Activated gamma-delta T cell treated with anti-CD3 and anti-CD28 coated beads, Interleukin-2, amount 50 U/mL, for 16 hours (primary cell): ENCODE measurements at places on chromosomes 5 and 9.

DNA sequence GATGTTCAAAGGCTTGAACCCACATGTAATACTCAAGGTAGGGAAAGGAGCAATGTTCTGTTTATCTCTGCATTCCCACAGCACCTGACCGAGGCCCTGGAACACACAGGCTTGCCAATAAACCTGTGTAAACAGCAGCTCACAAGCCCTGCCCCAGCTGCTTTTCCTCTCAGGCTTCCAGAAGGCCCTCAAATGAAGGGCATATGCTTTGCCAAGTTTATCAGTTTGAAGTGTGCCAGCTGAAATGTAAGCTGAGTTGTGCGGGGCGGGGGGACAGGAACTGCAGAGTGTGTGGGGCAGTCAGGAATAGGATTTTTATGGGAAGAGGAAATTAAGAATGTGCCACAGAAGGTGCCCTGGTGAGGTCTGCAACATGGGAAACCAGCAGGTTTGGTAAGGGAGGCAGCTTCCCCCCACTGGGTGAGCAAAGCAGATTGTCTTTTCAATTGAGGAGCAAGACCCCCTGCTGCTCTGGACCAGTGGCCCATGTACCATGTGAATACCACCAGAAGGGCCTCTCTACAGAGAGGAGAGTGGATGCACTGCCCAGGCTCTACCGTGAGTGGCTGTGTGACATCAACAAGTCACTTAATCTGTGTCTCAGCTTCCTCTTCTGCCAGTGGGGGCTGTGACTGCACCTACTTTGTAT, 194.8 kb downstream of the SPOCK1 start:
- DNase-seq, result no peak

DNA sequence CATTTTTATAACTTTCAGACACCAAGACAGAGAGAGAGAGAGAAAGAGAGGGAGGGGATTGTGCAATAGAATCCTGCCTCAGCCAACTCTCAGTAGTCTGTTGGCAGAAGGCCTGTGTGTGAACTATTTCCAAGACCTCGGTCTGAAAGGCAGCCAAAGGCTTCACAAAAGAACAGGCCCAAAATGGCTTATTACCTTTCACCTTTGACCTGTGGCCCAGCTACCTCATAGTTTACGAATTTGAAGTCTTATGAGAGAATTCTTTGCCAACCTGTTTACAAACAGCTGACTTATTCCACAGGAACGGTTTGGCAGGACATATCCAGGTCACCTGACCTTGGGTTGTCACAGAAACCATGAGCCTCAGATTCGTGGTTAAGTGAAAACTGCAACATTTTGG, 48.6 kb downstream of the NR2F1-AS1 start:
- DNase-seq, result no peak

GRCh38 chr5:172407241-172407691, 47.1 kb downstream of the SH3PXD2B start:
- no peak for DNase-seq

DNA sequence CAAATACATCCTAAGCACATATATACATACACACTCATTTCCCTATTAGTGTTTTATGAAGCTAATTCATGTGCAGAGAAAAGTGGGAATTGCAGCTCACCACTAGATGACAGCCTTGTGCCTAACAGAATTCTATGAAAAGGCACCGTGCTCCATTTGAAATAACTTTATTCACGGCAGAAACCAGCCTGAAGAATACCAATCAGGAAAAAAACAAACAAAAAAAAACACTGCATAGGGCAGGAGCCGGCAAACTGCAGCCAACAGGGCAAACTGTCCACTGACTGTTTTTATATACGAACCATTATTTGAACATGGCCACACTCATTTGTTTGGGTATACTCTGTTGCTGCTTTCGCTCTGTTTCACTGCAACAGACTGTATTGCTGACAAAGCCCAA, 33.6 kb downstream of the ERMP1 start:
- no peak for DNase-seq

DNA sequence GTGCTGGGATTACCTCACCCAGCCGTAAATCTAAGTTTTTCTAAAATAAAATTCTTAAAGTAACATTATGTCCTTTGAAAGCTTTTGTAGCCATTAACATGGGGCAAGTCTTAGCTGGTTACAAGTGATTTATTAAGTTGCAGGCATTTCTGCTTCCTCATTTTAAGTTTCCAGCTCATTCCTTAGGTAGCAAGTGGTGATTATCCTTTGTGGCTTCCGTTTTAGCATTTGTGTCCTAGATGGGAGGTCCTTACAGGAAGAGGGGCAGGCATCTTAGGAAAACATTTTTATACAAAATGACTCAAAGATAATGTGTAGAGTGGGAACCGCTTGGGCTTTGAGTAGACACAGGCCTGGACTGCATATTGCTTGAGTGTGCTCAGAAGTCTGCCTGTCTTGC, 35.0 kb upstream of the ROPN1L start:
- DNase-seq, result no peak

DNA sequence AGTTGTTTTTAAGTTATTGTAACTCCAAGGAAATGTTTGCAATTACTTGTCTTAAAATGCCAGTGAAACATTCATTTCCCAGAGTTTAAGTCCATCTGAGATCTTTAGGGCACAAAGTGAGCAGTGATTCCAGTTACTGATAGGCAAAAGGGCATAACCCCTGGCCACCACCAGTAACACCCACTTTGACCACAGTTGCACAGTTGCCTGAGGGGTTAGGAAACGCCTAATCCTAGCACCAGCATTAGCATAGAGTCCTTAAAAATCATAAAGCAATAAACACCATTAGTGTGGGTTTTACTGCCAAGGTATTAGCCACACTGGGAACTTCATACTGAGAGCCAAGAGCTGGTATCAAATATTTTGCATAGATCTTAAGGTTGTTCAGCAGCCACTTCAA, 143.9 kb downstream of the SNCAIP start:
- DNase-seq, result no peak

DNA sequence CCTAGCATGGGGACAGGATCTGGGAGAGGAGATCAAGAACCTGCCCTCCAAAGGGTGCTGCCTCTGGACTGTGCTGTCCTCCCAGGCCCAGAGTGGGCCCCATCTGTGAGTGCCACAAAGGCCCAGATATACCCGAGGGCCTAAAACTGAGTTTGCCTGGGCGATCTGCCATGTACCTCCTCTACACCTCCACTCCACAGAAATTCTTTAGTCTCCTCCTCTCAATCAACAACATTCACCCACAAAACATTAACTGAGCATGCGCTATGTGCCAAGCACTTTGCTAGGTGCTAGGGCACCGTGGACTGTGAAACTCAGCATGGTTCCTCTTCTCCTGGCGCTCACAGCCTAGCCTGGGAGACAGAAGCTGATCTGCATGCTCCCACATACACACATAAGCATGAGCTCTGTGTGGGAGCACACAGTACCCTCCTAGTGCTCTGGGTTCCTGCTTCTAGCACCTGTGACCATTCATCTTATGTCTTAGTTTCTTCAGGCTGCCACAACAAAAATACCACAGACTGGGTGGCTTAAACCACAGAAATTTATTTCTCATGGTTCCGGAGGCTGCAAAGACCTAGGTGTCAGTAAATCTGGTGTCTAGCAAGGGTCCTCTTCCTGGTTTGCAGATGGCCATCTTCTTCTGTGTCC, 82.0 kb upstream of the FSTL4 start:
- DNase-seq, result no peak

- no peak for DNase-seq
Observed at GRCh38 chr5:15539951-15540350, 40.0 kb downstream of the FBXL7 start.

DNA sequence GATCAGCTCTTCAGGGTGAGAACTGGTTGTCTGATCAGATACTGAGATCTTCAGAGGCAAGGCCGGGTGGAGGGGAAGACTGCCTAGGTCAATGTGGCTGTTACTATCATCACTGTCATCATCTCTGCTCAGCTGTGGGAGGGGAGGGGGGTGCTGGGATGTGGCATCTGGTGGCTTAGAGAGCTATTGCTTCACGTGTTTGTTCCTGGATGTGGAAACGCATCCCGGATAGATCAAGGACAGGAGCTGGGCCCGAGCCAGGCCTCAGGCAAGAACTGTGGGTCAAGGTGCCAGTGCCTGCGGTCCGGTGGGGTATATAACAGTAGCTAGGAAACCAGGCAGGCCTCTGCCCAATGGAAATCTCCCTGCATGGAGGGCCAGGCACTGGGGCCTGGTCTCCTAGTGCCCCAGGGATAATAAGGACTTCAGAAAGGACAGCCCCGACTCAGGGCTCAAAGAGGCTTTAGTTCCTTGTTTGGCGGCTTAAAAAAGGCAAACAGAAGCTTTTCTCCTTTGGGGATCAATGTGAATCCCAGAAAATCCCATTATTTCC, 30.3 kb upstream of the TIFAB start:
- DNase-seq, result no peak

DNA sequence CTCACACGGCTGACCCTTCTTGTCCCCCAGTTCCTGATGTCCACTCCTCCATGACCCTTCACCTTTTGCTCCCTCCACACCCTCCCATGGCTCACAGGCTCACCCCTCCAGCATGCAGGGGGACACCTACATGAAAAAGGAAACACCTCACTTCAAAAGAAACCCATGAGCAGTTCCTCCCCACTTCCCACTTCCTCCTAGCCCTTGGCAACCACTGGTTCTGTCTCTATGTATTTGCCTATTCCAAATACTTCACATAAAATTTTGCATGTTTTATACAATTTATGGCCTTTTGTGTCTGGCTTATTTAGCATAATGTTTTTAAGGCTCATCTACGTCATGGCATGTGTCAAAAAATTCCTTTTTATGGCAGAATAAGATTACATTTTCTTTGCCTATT, 100.2 kb upstream of the S1PR3 start:
- DNase-seq, result no peak

DNA sequence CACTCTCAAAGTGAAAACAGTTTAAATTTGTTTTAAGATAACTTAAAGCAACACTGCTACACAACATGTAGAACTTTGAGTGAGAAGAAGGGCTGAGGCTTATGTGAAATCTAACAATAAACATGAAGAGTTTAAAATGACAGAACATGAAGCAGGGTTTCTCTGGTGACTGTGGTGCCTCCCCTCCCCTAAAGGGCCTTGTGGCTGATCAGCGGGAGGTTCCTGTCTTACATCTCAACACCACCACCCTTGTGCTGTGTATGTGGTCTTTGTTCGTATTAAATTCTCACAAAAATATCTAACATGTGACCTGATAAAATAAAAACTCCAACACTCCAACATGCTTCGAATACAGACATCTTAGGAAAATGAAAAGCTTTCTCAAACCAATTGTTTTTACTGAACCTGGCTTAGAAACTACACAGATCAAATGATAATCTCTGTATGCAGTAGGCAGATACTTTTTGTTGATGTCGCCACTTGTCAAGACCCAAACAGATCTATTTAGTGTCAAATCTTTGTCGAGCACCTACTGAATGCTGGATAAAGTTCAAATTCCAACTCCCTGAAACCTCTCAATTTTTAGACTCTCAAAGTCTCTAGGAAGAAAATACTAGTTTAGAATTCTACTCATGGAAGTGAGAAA, 9.9 kb upstream of the IQGAP2 start:
- no peak for DNase-seq

GRCh38 chr5:2011481-2012411, 129.0 kb upstream of the IRX4 start:
- no peak for DNase-seq

GRCh38 chr5:96067894-96068614, 106.4 kb upstream of the ELL2 start:
- DNase-seq, result no peak

- no peak for DNase-seq
Observed at GRCh38 chr9:130901498-130902203, 5.0 kb upstream of the QRFP start.

GRCh38 chr5:102858808-102859207, 103.7 kb downstream of the PAM start:
- DNase-seq, result no peak

DNA sequence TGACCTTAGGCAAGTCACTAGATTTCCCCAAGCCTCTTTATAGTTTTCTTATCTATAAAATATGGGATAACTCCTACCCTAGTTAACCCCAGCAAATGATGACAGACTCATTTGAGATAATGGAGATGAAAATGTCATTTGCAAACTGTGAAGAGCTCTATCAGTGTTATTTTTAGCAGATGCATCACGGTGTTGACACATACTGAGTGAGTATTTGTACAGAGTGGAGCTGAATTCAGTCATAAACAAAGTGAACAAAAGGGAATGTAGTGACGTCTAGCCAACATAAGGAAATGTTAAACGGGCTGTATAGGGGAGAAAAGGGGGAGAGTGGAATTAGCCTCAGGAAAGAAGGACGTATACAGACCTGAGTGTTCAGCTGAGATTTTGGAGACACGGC, 75.9 kb downstream of the NMUR2 start:
- DNase-seq, result no peak

- DNase-seq, result no peak
Observed at GRCh38 chr5:97101189-97101910, 41.1 kb downstream of the LIX1 start.

GRCh38 chr5:172525996-172526360, 71.7 kb upstream of the SH3PXD2B start:
- no peak for DNase-seq

GRCh38 chr9:79637177-79637925, 65.6 kb downstream of the TLE4 start:
- DNase-seq, result no peak

GRCh38 chr9:125829743-125830142, 82.6 kb downstream of the PBX3 start:
- peak; percentile 25 for DNase-seq

DNA sequence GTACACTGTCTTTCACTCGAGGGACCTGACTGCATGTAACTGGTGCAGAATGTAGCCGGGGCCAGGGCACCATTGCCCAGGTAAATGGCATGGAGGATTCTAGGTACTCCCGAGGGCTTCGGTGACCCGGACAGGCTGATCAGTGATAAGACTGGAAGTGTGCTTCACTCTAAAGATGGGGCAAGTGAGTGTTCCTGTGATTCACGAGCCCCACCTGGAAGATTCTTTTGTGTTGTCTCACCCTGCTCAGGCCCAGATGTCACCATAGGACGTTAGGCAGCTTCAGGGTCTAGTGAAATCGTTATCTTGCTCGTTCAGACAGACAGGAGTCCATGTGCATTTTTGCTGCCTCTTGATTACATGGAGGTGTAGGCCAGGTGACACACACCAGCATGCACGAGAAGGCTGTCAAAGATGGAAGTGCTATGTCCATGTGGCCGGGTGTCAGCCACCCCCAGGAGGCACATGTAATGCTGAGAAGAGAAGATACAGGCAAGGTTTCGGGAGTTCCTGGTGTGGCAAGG, 73.9 kb downstream of the WNK2 start:
- no peak for DNase-seq

- DNase-seq, result no peak
Observed at GRCh38 chr5:58466939-58467338, 7.1 kb upstream of the PLK2 start.

DNA sequence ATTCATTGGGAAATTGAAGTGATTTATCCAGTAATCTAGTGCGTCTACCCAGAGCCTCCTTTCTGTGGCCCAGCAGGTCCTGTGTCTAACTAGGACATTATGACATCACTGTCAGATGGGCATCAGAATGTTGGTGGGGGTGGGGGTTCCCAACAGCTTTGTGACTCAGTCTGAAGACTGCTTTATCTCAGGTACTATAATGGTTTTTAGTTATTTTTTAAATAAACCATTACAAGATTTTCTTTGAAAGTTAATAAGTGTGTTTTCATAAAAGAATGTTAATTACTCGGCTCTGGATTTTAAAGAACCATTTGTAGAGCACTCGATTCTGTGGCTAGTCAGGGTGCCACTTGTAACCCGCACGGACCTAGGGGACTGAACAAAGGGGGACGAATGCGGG, at the start of gene EQTN:
Gene EQTN (minus strand): TSS at position 101 of the 400 bp plus-strand sequence. CDS start 95 bp downstream, at position 6.
- no peak for DNase-seq

GRCh38 chr5:169300468-169301385, at the start of gene SLIT3:
TSS of gene SLIT3 (minus strand) at chr5:169301139. CDS start at chr5:169300709, 430 bp downstream.
- DNase-seq, result no peak

GRCh38 chr5:108251350-108251749, 130.5 kb downstream of the FBXL17 start:
- DNase-seq, result no peak
